ENCODE measurements at places on chromosomes 1 and 21. TPM values are rescaled to one million over a fixed set of nuclear protein-coding genes. Genes with fewer than 3 reads are reported as not detected.

The EPHB2 gene
- 19.4 TPM for polyA plus RNA-seq

The IL20 gene
- not detected for polyA plus RNA-seq

- no peak for DNase-seq
These were observed 28.3 kb upstream of the PCBP3 start for GRCh38 chr21:45615145-45615711.

DNA sequence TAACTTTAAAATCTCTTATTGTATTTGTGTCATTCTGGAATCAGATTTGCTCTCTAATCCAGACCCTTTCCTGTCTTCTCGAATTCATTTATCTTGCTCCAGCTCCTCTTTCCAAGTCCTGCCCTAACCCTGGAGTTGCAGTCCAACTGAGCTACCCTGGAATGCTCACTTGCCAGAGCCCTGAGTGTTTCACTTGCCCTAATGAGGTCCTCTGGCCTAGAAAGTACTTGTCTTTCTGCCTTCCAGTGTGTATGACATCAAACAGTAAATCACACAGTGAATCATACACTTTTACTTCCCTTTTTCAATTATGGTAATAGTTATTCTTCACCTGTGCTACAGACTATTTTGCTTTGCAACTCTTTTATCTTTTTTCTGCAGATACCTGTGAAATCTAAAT, 96.9 kb downstream of the NEK7 start:
- no peak for DNase-seq

- DNase-seq, result no peak
These were observed 33.1 kb downstream of the CAPZB start for GRCh38 chr1:19452221-19452663.

DNA sequence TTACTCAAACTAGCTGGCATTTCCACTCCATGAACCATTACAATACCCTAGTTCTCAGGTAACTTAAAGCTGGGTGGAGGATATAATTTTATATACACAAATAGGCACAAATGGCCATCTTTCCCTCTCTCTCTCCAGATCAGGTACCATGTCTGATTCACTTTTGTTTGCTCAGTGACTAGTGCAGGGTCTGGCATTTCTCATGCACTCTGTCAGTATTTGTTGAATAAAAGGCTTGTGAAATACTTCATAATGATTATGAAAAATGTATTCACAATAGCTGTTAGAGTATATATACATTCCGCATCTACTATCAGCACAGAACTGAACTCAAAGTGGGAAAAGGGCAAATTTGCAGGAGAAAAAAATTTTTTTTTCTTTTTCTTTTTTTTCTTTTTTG, 510.2 kb upstream of the USP24 start:
- DNase-seq, result no peak

The GCSAML gene
- 0.27 TPM for polyA plus RNA-seq

GRCh38 chr1:205576011-205576410, 55.8 kb downstream of the ELK4 start:
- no peak for DNase-seq

The FCRL2 gene
- 0.06 TPM for polyA plus RNA-seq

DNA sequence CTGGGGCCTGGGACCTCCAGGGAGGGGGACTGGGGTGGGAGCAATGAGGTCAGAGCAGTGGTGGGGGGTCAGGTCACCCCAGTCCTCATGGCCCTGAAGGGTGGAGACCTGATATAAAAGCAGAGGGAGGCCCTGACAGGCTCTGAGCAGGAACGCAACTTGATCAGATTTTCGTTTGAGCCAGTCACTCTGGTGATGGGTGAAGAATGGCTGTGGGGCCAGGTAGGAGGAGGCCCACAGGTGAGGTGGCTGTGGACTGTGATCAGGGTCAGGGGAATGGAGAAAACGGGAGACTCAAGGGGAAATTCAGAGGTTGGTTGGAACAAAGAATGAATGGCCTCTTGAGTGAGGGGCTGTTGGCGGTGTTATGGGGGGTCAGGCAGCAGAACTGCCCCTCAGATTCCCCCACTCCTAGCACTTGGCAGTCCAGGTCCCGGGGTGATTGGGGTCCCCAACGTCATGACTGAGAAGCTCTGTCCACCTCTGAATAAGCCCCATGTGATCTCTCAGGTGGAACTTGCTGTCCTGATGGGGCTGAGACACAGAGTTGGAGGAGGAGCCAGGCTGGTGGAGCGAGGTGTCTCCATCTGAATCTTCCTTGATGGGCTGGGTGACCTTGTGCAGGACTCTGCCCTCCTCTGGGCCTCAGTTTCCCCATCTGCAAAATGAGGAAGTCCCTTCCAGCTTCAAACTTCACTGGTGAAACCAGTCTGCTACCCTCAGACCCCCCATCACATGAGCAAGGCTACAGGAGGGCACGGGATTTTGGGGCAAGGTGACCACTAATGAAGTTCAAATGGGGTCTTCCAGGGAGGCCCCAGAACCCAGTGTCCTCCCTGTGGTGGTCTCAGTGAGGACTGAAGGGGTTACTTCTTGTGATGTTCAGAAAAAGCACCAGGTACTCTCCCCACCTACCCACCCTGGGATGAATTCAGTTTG, 683.0 kb downstream of the MATN1 start:
- no peak for DNase-seq

- DNase-seq, result no peak
These were observed 10.2 kb upstream of the CYP4X1 start for GRCh38 chr1:47013293-47013692.

The TARS2 gene
- polyA plus RNA-seq, result 27.9 TPM

DNA sequence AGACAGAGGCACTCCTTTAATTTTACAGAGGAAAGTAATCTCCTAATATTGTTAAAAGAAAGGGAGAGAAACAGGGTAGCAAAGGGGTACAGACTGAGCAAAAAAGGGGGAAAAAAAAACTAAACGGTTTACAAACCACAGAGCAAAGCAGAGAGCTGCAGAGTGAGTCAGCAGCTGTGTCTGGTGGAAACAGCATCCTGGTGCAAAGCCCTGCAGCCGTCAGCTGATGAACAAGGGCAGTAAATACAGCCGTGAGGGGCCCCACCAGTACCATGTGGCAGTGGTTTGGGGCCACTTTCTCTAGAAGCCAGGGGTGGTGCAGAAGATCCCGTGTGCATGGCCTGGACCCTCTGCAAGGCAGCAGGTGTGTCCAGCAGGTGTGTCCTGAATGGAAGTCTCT, 111.3 kb downstream of the ERG start:
- DNase-seq, result no peak

GRCh38 chr1:72438270-72438669, 155.9 kb upstream of the NEGR1 start:
- no peak for DNase-seq

The PEX19 gene
- 81.5 TPM for polyA plus RNA-seq

DNA sequence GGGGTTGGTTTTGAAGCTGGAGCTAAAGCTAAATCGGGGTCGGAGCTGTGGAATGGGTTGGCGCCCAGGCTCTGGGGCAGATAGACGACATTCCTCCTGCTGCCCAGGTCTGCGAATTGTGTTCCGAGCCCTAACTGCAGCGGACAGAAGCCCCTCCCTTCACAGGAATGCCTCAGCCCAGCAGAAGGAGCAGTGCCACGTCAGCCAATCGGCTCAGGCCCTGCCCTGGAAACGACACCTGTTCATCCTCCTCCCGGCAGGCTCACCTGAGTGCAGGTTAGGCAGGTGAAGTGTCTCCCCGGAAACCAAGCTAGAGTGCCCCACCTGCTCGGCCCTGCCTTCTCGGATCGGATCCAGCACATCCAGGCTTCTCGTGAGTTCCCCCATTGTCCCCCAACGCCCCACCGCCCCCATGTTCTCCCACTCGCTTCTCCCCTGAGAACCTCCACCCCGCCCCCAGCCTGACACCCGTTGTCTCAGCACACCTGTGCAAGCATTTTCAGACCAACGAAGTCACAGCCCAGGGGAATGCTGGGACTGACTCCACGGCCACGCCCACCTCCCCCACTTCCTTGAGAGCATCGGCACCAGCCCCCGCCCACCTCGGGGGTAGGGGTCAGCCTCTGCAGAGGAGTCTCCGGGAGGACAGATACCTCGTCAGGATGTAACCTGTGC, 775 bp downstream of the TMEM125 start:
- peak; percentile 58 for DNase-seq

- no peak for DNase-seq
These were observed 9.5 kb downstream of the WNT9A start for GRCh38 chr1:227938276-227938675.

DNA sequence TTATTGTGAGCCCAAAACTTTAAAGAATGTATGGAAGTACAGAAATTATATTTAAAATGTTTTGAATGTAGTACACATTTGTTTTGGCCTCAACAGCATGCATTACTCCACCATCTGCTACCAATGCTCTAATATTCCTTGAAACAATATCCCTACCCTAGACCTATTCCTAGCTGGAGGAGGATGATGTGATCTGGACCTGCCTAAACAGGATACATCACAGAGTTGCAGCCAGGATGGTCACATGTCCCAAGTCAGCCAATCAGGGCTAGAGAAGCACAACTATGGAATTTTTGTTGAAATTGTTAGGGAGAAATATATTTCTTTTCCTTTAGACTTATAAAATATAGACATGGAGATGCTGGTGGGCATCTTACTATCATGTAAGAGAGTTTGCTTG, 623.3 kb upstream of the NR5A2 start:
- DNase-seq, result no peak

The TMEM269 gene
- 0.47 TPM for polyA plus RNA-seq

The ELK4 gene
- polyA plus RNA-seq, result 21.5 TPM

The STUM gene
- 2.4 TPM for polyA plus RNA-seq

DNA sequence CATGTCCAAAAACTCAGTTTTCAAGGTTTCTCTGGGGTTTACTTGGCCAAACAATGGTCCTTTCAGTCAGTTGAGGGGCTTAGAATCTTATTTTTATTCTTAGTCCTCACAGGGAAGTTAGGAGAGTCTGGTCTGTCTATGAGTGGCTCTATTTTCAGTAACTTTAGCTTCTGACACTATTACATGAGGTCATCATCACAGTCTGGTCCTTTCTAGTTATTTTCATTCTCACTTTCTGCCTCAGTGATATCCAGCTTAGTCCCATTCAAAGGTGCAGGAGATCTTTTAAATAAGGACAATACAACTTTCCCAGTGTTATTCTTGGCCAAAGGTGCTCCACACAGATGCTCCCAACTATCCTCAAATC, 30.0 kb upstream of the FGGY start:
- DNase-seq, result no peak

The CFHR3 gene
- 0.67 TPM for polyA plus RNA-seq

GRCh38 chr1:54848134-54848948, 38.7 kb downstream of the DHCR24 start:
- DNase-seq, result no peak

GRCh38 chr1:156939786-156940334, 19.4 kb downstream of the LRRC71 start:
- no peak for DNase-seq

Measured in right lung (tissue), 10 donors.